Right ventricle myocardium inferior (tissue), 1 donor: ENCODE measurements at places on chromosomes 2 and 18. TPM values are rescaled to one million over a fixed set of nuclear protein-coding genes. Genes with fewer than 3 reads are reported as not detected.

- no peak for DNase-seq
Observed at GRCh38 chr2:63658176-63658968, 69.6 kb downstream of the MDH1 start.

GRCh38 chr2:84652431-84652830 is 136.1 kb downstream of the DNAH6 start:
- DNase-seq: no peak

DNA sequence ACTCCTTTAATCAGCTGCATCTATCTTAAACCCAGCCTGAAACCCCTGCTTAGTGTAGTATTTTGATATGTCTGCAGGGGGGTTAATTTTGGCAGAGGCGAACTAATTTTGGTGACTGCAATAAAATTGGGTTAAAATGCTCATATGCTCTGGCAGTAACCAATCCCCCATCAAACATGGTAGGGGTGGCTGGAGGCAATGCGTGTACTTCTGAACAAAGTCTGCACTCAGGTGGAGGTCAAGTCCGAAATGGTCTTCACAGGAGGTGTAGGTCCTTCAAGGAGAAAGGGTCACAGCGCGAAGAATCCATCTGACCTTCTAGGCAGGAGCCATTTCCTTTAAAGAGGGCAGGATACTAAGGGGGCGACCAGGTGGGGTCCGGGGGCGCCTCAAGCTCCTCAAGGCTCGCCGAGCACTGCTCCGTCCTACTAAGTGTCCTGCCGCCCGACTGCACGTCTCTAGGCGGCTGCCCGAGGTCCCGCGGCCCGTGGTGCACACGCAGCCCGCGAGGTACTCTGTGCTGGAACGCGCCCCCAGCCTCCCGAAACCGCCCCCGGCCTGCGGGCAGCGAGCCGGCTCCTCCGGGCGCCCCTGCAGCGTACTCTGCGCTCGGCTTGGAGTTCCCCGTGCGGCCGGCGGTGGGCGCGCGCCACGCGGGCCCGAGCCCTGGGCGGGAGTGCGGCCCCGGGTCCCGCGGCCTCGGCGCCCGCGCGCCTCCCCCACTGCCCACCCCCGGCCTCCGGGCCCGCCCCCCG is 1.7 kb upstream of the LDLRAD4 start:
- DNase-seq: no peak

- DNase-seq: no peak
Observed at GRCh38 chr2:232502511-232502910, 14.9 kb upstream of the ECEL1 start.

DNA sequence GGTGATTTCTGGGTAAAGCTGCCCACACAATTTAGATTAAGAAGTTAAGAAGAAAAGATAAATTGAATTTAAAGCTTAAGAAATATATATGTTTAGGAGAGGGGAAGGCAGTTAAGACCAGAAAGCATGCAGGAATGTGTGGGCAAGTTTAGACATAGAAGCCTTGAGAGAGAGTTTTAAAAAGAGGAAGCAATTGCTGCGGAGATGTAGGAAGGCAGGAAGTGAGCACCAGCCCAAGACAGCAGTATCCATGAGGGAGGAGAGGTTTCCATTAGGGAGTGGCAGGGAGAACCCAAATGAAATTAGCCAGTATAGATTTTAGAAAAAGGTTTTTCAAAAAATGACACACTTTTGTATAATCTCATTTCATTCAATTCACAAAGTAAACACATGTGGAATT is 24.3 kb downstream of the DSC2 start:
- DNase-seq: no peak

- no peak for DNase-seq
Observed at GRCh38 chr2:127081826-127082633, 24.9 kb downstream of the BIN1 start.

The SERPINB11 gene
- total RNA-seq: not detected

The CRYGC gene
- not detected for total RNA-seq
